ENCODE measurements at places on chromosomes 11 and 22.

GRCh38 chr11:32387411-32387810 lies 47.9 kb downstream of the WT1 start:
- H3K27me3 ChIP-seq: no peaks in the 10 kb centered on the region
- H3K27ac ChIP-seq: no peak overlapping the region
- no peaks in the 10 kb centered on the region for H3K36me3 ChIP-seq
- H3K4me1 ChIP-seq: no peaks in the 10 kb centered on the region
- DNase-seq: no peak

GRCh38 chr11:117143390-117143789 lies 697 bp upstream of the PAFAH1B2 start:
- peak overlapping the region; percentile 98 for H3K4me3 ChIP-seq
- no peak for DNase-seq
- H3K27ac ChIP-seq: peak overlapping the region; percentile 80
- H3K36me3 ChIP-seq: no peaks in the 10 kb centered on the region
- H3K4me1 ChIP-seq: peaks cover 31% of the 10 kb centered on the region

- DNase-seq: no peak
- no peaks in the 10 kb centered on the region for H3K4me1 ChIP-seq
- peaks cover 4% of the 10 kb centered on the region for H3K27me3 ChIP-seq
- H3K36me3 ChIP-seq: no peaks in the 10 kb centered on the region
- H3K4me3 ChIP-seq: no peak overlapping the region
Observed at GRCh38 chr11:126053415-126054286, 9.0 kb downstream of the CDON start.

DNA sequence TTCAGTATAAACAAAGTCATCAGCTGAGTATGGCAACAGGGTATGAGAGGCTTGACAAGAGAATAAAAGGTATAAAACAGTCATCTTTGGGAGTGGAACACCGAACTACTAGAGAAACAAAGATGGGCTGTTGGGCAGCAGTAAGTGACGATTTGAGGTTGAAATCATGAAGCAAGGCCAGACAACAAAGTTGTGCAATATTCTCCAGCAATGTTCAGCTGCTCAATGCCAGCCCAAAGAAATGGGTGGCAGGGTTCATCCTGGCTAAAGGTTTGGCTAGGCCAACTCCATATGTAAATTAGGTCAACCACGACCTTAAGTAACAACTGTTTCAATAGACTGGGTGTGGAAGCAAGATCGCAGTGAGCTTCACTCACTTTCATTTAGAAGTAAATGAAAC lies 6.2 kb downstream of the APIP start:
- no peaks in the 10 kb centered on the region for H3K27me3 ChIP-seq
- no peak for DNase-seq
- H3K36me3 ChIP-seq: no peaks in the 10 kb centered on the region
- peaks cover 14% of the 10 kb centered on the region for H3K4me1 ChIP-seq
- no peak overlapping the region for H3K4me3 ChIP-seq
- H3K27ac ChIP-seq: no peak overlapping the region

Measured in CD8-positive, alpha-beta memory T cell (primary cell).